Kidney (tissue), 22 donors: ENCODE measurements at places on chromosomes 2 and 18.

GRCh38 chr2:121898483-121898882 is 143.0 kb downstream of the TSN start:
- no peaks in the 10 kb centered on the region for H3K4me1 ChIP-seq
- H3K27ac ChIP-seq = no peak overlapping the region
- DNase-seq = no peak
- no peaks in the 10 kb centered on the region for H3K36me3 ChIP-seq
- no peaks in the 10 kb centered on the region for H3K27me3 ChIP-seq
- H3K4me3 ChIP-seq = no peak overlapping the region

DNA sequence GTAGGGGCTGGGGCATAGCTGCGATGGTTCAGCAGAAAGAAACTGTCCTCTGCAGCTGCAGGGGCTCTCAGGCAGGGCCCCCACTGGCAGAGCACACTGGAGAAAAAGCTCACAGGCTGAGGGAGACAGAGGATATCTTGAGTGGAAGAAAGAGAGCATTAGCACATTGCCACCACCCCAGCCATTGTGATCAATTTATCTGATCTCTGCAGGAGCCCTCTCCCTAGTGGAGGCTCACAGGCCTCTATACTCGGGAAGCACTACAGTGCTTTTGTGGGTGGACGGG is 801 bp upstream of the SFTPB start:
- no peaks in the 10 kb centered on the region for H3K36me3 ChIP-seq
- H3K27ac ChIP-seq = no peak overlapping the region
- no peak overlapping the region for H3K4me3 ChIP-seq
- no peak for DNase-seq

GRCh38 chr2:27856386-27856785 is 33.8 kb downstream of the RBKS start:
- H3K36me3 ChIP-seq = no peaks in the 10 kb centered on the region
- no peaks in the 10 kb centered on the region for H3K4me1 ChIP-seq
- DNase-seq = no peak

DNA sequence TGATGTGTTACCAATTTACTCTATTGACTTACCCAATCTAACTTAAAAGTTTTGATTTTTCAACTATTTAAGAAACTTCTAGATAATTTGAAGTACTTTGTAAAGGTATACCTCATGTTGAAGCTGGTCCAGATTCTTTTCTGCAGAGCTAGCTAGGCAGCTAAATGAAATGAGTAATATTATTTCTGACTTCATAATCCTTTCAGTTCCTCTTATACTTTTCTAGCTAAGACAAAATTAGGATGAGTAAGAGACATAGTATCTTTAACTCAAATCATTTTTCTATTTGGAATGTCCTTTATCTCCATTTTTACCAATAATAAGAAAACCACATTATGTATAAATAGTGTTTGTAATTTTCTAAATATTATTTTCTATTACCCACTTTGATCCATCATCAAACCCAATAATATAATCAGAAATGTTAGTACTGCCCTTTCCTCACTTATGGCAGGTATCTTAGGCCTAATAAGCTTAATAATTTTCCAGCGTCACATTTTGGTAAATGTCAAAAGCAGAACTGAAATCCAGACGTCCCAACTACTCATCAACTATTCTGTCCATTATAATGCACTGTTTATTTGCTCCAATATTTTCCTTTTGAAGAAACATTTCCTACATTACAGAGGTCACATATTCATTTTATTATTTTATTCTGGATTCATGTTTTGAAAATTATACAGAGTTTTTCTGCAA is 456.6 kb downstream of the THSD7B start:
- H3K27ac ChIP-seq = no peak overlapping the region
- no peaks in the 10 kb centered on the region for H3K36me3 ChIP-seq
- H3K27me3 ChIP-seq = no peaks in the 10 kb centered on the region
- DNase-seq = no peak
- H3K4me1 ChIP-seq = no peaks in the 10 kb centered on the region
